Activated CD4-positive, alpha-beta T cell treated with anti-CD3 and anti-CD28 coated beads for 24 hours (primary cell): ENCODE measurements at places on chromosomes 2 and 18.

DNA sequence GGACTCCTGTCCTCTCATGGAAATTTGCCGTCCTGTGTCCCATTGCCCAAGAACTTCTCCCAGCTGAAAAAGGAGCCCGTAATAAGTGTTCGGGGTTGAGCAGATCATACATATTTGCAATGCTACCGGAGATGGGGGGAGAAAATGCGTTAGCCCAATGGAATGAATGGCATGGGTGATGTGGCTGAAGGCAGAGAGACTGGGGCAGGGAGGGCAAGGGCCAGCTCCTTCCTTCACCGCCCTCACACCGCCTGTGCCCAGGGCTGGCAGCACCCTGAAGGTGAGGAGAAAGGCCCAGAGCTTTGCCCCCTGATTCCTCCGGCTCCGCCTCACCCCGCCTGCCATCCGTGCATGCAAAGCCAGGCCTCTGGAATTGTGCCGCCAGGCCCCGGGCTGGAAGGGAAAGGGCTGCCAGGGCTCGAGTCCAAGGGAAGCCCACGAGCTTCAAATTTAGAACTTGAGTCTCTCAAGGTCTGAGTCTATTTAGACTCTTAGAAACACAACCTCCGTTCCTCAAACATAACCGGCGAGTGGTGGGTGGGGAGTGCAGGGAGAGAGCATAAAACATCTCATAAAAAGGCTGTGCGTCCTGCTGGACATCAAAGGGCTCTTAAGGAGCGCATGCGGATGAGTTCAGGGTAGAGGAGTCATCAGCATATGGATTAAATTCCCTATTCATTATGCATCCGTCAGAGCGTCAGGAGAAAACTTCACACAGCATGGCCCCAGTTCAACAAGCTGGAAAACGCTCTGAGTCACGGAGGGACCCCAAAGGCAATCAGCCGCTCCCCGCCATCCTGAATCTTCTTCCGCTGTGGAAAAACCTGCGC lies 121.7 kb upstream of the GLI2 start:
- no peak for DNase-seq

GRCh38 chr2:209818939-209819338 lies 47.3 kb downstream of the UNC80 start:
- DNase-seq, result no peak

- no peak for DNase-seq
Measured at GRCh38 chr18:62107881-62108280, 79.0 kb downstream of the PIGN start.

GRCh38 chr2:86352727-86353221 lies 15.3 kb upstream of the REEP1 start:
- DNase-seq, result no peak

GRCh38 chr2:55891671-55892094 lies 31.9 kb downstream of the EFEMP1 start:
- no peak for DNase-seq

DNA sequence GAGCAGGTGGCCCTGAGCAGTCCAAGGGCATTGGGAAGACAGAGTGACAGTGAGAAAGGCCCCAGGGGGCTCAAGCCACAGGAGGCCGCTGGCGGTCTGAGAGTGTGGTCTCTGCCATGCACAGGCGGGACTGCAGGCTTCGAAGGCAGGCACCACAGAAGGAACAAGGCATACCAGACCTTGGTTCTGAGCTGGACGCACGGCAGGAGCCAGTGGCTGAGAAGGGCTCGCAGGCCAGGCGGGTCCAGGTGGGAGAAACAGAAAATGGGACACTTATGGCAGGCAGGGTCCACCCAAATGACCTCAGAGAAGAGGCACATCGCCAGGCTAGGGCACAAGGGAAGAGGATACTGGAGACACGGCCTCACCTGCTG lies 14.9 kb downstream of the HJURP start:
- no peak for DNase-seq

GRCh38 chr2:174827371-174828369 lies 63.4 kb upstream of the CHRNA1 start:
- DNase-seq, result no peak

GRCh38 chr18:49814147-49814499 lies 790 bp upstream of the ACAA2 start:
- peak; percentile 16 for DNase-seq

DNA sequence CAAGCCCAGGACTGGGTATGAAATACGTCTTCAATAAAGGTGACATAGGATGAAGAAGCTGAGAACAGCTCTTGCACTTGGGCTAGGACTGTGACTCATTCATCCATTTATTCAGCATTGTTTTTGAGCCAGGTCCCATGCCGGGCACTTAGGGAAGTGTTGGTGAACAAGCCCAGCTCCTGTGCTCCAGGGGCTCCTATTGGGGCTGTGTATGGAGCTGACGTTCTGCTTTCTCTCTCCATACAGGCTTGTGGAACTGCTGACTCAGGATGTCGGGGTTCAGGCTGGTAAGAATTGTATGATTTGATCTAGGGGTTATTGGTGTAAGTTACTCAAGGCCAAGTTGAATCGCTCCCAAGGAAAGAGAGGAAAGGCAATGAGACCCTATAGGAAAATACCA lies 24.0 kb downstream of the MYO7B start:
- DNase-seq, result no peak

- DNase-seq, result no peak
Measured at GRCh38 chr2:208266936-208267335, 881 bp downstream of the PIKFYVE start.

DNA sequence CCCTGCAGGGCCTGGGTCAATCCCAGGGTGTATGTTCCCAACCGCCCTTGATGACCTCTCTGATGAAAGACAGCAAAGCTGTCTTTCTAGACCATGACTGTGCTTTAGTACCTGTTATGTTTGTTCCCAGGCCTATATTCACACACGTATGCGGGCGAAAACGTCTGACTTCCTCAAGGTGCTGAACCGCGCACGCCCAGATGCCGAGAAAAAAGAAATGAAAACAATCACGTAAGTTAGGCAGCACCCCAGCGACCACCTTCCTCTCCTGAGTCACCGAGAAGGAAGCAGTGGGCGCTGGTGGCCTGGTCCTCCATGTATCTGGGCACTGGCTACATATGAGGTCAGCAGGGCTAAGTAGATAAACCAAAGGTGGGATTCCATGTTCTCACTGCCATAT lies 11.1 kb upstream of the GPBAR1 start:
- no peak for DNase-seq

GRCh38 chr2:172962824-172963223 lies 112.8 kb upstream of the MAP3K20 start:
- DNase-seq, result no peak

DNA sequence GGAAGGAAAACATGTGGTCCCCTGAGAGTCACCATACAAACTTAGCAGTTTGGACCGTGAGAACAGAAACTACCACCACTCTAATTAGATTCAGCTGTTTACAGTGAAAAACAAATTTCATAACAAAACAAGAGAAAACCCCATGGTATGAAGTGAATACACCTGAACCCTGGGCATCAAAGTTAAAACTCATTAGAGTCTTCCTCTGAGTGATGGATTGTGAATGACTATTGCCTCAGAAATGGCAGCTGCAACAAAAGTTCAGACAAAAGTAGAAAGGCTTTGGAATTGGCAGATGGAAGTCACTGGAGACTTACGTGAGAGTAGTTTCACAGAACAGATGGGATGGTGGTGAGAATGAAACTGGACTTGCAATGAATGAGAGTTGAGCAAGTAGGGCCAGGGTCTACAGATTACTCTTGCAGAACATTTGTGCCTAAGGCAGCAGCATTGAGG lies 98.0 kb downstream of the AAK1 start:
- DNase-seq, result no peak

- DNase-seq, result no peak
Measured at GRCh38 chr2:162424816-162425215, 80.9 kb downstream of the GCA start.

- DNase-seq, result no peak
Measured at GRCh38 chr2:39118786-39119499, 1.9 kb downstream of the SOS1 start.

DNA sequence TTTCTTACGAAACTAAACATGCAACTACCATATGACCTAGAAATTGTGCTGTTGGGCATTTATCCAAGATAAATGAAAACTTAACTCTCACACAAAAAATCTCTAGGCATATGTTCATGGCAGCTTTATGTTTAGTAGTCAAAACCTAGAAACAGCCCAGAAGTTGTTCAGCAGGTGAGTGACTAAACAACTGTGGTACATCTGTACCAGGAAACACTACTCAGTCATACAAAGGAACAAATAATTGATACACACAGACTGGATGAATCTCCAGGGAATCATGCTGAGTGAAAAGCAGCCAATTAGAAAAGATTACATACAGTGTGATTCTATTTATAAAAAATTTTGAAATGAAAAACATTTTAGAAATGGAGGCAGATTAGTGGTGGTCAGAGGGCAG lies 29.3 kb downstream of the DYNC2LI1 start:
- DNase-seq, result no peak

DNA sequence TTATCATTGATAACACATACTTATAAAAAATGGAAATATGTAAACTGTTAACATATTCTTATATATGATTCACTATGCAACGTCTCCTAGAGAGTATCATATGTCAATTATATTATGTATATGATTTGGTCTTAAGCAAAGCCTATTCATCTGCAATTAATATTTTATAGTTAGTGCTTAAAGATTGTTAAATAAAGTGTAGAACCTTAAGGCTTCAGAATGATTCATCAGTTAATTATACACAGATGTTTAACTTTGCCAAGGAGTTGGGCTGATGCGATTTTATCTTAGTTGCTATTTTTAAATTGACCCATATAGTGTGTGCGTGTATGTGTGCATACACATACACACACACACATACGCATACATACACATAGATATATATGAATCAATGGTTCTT lies 323.1 kb downstream of the RBM43 start:
- no peak for DNase-seq

DNA sequence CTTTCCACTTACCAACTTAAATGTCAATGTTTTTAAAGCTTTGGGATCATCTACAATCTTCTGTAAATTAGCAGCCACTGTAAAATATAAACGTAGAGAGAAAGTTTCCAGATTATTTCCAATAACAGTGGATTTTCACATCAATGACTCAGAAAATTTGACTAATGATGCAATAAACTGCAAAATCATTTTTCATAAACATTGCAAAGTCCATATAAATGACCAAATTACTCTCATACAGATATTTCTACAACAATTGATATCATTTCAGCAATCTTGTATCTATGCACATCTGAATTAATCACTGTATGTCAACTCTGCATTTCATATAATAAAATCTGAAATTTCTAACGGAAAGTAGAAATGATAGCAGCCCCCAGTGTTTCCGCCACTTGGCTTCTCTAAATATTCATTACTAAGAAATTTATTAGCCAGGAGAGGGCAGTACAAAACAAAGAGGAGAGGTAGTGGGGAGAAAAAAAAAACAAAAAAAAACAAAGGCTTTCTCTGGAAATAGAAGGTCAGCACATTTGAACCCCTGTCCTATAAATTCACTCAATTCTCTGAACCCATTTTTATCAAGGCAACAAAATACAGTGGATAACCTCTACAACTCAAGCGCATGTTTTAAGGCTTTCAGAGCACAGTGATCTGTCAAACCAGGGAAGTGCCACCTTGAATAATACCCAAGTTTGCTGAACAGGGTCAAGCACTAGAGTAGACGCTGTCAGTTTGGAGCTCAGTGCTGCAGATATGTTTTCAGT lies 282.6 kb downstream of the STK39 start:
- no peak for DNase-seq

DNA sequence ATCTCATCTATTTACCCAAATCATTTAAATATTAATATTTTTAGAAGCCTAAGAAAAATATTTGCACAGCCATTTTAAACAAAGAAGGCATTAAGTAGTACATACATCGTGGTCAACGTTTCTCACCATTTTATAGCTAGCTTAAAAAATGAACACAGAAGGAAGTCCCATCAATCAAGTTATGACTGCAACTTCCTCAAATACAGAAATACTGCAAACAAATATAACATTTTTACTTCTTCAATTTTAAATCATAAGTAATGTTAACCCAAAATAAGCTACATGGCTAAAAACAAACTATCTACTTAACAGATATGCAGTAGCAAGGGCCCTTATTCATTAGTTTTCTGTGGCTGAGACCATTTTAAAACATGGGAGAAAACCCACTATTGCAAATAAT lies 30.6 kb downstream of the ITSN2 start:
- no peak for DNase-seq

- no peak for DNase-seq
Measured at GRCh38 chr2:196365145-196365544, 193.8 kb upstream of the STK17B start.

DNA sequence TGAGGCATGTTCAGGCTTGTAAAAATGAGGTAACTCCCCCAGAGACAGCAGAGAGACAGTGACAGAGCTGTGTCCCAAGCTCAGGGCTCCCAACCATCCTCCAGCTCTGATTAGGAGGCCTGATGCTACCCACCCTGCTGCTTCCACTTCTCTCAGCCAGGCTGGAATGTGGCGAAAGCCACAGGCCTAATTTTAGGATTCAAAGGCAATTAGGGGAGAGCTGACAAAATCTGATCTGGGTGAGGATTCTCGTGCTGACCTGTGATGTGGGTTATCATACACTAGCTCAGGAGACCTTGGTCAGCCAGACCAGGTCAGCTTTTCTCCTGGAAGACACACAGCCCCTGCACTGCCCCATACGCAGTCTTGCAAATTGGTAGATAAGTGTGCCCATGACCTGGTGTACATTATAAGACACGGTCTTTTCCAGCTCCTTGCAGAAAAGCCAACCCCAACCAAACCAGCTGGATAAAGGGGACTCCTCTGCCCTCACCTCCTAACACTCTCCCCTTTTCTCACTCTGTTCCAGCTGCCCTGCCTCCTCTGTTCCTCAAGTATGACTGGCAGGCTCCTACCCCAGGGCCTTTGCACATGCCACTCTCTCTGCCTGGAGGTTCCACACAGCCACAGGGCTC lies 225.9 kb downstream of the MGAT5 start:
- DNase-seq, result no peak

GRCh38 chr18:732371-732770 lies 19.9 kb upstream of the ENOSF1 start:
- DNase-seq, result no peak

- DNase-seq, result no peak
Measured at GRCh38 chr2:240259201-240259923, 118.9 kb upstream of the OTOS start.

- DNase-seq, result no peak
Measured at GRCh38 chr2:188076149-188077056, 215.3 kb upstream of the GULP1 start.

DNA sequence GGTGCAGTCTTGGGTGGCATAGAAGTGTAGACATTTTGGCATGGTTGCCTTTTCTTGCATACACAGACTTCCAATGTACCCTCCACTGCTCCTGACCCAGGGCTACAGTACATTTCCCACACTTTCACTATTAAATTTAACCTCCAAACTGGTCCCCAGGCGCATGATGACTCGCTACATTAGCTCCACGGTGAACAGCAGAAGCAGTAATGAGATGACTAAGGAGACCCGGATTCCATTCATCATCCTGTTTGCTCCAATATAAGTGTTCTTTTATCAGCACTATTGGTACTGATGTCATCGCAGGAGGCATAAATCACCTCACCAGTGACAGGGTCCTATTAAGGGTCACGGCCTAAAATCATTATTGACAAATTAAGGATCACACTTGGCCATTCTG lies 316.5 kb downstream of the EN1 start:
- no peak for DNase-seq

GRCh38 chr2:48328159-48328809 lies 201.7 kb upstream of the STON1 start:
- DNase-seq, result no peak
